ENCODE measurements at places on chromosomes 5 and 9.

DNA sequence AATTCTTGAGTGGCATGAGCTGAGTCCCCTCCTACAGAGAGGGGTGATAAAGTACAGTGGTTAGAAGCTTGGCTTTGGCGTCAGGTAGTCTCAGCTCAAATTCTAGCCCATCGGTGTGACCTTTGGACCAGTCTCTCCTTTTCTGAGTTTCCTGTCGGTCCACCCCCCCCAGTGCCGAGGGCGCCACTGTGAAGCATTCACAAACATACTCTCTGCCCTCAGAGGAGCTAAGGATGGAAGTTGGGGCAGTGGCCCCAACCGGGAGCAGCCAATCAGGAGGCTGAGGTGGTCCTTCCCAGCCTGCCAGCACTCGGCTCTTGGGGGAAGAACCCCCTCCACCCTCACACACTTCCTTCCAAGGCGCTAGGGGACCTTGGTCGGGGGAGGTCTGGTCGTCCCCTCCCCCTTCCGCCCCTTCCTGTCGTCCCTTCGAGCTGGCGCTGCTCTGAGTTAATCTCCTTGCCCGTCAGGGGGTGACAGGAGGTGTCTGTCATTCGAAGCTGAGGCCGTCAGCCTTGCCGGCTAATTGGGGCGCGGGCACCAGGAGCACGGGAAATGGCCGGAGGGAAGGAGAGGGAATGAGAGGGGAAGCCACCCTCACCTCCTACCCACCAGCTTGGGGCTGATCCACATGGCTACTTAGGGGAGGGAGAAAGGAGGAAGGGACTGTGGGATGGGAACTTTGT is 53.0 kb downstream of the CXXC5 start:
- no peak for DNase-seq

DNA sequence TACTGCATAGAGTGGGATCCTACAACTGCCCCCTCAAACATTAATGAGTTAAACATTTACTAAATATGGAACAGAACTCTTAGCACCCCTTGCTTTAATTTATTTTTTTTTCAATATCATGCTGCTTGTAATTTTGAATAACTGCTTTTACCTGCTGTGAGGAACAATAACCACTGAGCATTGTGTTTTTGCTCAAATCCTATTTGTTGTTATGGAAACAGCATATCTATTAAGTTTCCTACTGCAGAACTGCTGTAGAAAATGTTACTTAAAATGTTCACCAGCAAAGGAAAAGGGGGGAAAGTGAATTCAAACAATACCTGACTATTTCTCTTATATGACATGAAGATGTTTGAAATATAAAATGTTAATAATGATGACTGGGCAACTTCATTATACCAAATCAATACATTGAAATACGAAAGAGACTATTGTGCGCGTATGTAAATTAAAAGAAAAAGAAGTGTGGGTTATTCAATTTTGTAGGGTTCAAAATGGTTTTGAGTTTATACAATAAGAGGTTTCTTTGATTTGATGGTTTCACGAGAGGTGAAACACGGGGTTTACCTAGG is 1043.8 kb upstream of the NUDT12 start:
- DNase-seq: no peak

GRCh38 chr9:104923740-104924139 is 4.2 kb downstream of the ABCA1 start:
- DNase-seq: no peak

GRCh38 chr5:108074626-108075025 is 307.3 kb downstream of the FBXL17 start:
- no peak for DNase-seq

DNA sequence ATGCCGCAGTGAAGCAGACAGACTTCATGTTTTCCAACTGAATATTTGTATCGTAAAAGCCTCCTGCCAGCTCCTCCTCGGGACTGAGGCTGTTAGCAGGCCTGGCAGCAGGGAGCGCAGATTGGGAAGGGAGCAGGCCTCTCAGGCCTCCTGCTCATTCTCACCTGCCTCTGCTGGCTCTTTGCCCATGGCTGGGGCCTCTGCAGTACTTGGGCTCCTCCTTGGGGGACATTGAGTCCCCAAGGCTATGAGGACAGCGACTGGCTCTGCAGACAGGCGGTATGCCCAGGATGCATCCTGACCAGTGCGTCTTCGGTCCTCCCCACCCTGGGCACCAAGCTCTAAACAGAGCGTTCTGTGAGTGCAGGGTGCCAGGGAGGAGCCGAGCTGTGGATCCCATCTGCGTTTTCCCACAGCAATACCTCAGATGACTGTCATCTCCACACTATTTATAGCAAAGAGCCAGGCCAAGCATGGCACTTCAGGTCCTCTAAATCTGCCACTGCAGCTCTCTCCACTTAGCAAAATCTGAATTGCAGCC is 38.7 kb downstream of the TSTD2 start:
- no peak for DNase-seq

DNA sequence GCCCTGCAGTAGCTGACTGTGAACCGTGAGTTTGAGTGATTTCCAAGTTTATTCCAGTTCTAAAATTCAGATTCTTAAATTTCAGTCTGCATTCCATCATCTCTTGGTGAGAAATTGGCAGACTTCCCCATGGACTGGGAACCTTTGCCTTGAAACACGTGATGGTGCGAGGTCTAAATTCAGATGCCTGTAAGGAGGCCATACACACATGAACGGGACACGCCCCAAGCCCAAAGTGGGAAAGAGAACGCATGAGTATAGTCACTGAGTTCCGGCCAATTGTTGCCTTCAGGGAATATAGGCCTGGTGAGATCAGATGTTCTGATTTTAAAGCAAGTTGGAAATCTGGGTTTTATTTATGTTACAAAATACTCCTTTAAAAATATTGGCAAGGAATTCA is 1084.4 kb upstream of the WWC1 start:
- DNase-seq: no peak

GRCh38 chr5:165227515-165227914 is 1722.1 kb downstream of the MAT2B start:
- no peak for DNase-seq

DNA sequence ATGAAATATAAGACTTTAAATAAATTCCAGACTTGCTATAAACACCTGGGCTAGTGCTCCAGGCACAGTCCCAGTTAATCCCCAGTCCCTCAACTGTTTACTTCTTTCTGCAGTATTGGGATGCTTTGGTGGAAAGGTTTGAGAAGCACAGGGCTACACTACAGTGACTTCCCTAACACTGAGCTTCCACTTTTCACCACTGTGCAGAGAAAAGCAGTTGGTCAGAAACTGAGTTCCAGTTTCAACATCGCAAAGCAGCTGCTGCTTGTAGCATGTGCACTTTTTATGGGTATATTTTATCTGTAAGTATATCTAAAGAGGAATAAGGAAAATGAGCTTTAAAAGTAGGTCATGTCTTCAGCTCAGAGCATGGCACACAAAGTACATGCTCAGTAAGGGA is 339.7 kb downstream of the NTRK2 start:
- DNase-seq: no peak

GRCh38 chr5:59128646-59129290 is 545.9 kb downstream of the RAB3C start:
- DNase-seq: no peak
